Anterior cingulate cortex (tissue), 58 donors: ENCODE measurements at places on chromosomes 4 and X.

DNA sequence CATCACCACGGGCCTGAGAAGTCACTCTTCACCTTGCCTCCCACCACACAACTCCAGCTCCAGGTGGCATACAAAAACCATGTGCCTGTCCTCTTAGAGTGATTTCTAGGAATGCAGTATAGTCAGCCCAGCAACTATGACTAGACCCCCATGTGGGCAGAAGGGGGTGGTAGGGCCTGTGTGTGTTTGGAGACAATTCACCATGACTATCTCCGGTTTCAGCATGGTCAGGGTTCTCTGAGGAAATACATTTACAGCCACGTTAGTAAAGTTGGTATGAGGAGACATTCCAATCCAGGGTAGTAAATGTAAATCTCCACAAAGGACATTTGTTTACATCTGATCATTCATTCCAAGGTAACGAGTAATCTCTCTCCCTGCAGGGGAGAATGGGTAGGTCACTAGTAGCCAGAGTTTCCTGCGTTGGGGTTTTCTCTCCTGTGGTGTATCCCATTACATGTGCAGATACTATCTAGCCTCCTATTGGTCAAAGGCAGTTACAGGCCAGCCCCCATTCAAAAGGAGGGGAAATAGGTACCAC, 4.2 kb upstream of the MTMR1 start:
- DNase-seq: no peak

DNA sequence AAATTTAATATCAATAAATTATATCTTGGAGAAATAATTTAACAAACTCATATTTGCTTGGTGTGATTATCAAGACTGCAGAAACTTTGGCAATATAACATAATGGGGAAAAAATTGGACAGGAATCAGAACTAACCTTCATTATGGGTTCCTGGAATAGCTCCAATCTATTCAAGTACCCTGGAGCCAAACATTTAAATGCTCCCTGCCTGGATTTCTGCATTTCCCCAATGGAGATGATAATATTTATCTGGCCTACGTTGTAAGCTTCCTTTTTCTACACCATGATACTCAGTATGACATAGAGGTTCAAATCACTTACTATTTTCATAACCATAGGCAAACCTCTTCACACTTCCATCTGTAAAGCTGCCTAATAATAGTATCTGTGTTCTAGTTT, 326.8 kb downstream of the TRIML1 start:
- DNase-seq: no peak

- no peak for DNase-seq
These were observed 39.2 kb downstream of the MTHFD2L start for GRCh38 chr4:74197080-74197479.

- no peak for DNase-seq
These were observed 264.1 kb upstream of the GATB start for GRCh38 chr4:152024881-152025280.

- no peak for DNase-seq
These were observed 7.4 kb downstream of the LPAR4 start for GRCh38 chrX:78754917-78755316.

GRCh38 chr4:122224348-122224747, 72.2 kb downstream of the BLTP1 start:
- DNase-seq: no peak

DNA sequence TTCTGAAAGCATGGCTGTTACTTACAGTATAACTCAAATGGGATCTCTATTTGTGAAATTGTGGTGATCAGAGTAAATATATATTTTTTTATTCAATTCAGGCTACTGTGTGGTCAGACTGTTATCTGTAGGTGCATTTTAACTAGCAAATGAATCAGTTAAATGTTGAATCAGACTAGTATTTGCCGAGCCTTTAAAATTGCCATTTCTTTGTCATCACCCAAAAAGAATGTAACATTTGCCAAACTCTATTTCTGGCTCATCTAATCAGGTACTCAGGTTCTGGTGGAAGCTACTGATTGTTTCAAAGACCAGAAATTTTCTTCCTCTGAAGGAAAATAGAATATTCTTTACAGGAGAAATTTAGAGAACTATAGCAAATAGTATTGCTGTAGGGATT, 1.8 kb upstream of the NAA15 start:
- no peak for DNase-seq

GRCh38 chr4:14321723-14322122, 680.6 kb upstream of the CPEB2 start:
- no peak for DNase-seq

DNA sequence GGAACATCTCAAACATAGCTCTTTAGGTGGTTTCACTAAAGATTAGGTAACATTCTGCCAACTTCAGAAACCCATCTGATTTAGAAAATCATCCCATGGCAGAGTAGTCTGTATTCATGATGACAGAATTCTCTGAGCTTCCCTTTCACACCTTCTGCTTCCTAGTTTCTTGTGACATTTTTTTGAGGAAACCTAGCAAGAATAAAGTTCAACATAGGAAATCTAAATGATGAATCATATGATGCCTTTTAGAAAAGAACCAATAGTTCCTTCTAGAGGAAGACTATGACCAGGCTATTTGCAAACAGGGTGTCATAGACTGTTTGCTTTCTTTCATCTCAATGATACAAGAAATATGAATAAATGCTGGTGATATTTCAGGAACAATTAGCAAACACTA, 49.8 kb upstream of the CAMK2D start:
- no peak for DNase-seq

DNA sequence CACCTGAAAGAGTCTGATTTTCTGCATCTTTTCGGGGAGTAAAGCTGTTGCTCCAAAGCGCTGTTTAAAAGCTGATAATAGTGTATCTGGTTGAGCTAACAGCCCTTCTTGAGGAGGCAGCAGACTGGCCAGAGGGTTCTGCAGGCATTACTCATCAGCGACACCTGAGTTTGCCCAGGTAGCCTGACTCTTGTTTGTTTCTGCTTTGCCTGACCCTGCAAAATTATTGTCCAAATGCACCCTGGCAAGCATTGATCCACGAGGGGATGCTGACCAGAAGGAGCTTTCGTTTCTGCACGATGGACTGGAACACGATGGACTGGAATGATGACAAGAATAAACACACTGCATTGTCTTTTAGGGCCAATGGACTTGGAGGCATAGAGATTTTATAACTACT, 6.2 kb downstream of the CD99 start:
- no peak for DNase-seq

DNA sequence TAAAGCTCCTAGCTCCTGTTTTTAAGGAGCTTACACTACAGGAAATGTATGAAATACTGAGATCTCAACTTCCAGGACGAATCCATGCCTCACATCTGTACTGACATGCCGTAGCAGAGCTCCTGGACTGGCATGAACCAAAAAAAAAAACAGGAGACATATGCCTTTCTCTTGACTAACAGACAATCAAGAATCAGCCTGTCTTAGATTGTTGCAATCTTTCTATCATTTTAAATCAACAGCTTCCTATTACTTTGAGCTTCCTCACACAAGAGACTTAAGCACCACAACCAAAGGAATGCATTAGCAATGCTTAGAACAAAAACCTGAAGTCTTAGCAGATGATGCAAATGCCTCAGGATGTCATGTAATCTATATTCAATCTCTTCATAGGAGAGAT, 34.7 kb upstream of the AREG start:
- no peak for DNase-seq

- DNase-seq: no peak
These were observed 13.5 kb downstream of the RPS6KA3 start for GRCh38 chrX:20253232-20253543.

DNA sequence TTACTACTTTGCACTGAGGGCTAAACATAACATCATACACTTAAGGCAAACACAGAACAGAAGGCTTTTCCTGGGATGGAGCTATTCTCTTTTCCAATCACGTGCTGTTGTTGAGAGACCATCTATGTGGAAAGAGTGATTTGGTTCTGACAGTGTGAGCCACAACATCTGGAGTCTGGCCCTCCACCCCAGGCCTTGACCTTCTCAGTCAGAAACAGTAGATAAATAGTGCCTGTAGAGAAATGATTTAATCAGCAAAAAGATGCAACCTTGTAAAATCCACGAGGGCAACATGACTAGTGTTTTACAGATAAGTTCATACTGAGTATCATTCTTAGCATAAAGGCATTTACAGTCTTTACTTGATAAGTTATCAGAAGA, 10.8 kb upstream of the SFRP2 start:
- DNase-seq: no peak

DNA sequence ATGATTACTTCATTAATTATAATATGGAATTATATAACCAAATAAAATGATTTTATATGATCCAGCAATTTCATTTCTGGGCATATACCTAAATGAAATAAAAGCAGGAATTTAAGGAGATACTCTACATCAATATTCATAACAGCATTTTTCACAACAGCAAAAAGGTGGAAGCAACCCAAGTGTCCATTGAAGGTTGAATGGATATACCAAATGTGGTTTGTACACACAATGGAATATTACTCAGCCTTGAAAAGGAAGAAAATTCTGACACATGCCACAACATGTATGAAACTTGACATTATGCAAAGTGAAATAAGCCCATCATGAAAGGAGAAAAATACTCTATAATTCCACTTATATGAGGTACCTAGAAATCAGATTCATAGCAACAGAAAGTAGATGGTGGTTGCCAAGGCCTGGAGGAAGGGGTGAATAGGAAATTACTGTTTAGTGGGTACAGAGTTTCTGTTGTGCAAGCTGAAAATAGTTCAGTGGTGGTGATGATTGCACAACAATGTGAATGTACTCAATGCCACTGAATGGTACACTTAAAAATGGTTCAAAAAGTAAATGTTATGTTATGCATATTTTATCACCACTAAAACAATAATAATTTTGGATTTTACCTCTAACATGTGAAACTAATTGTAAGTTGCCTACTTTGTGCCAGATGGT, 471.5 kb downstream of the SPRY1 start:
- no peak for DNase-seq
